Suppressor macrophage (primary cell): ENCODE measurements at places on chromosomes 7 and 10.

DNA sequence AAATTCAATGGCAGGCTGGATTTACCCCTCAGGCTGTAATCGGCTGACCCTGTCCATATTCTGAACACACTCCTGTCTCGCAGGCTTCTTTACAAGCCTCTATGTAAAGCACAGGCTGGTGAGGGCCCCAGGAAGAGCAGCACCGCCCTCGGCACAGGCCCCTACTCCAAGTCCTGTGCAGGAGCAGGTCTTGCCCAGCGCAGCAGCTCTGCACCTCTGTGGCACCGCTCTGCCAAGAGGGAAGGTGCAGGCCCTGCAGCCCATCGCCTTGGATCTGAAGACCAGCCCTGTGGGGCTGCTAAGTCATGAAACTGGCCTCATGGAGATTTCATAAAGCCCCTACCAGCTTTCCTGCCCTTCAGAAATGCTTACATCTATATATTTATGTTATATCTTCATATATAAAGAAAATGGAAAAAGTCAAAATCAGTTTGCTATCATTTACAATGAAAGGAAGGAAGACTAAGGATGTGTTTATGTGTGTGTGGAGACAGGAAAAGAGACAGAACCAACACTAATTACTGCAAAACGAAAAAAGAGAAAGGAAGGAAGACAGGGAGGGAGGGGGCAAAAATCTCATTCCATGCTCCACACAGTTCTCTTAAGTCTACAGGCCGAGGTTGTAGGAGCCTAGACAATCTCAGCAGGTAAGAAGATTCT is 9.6 kb downstream of the TMEM176B start:
- DNase-seq = no peak

DNA sequence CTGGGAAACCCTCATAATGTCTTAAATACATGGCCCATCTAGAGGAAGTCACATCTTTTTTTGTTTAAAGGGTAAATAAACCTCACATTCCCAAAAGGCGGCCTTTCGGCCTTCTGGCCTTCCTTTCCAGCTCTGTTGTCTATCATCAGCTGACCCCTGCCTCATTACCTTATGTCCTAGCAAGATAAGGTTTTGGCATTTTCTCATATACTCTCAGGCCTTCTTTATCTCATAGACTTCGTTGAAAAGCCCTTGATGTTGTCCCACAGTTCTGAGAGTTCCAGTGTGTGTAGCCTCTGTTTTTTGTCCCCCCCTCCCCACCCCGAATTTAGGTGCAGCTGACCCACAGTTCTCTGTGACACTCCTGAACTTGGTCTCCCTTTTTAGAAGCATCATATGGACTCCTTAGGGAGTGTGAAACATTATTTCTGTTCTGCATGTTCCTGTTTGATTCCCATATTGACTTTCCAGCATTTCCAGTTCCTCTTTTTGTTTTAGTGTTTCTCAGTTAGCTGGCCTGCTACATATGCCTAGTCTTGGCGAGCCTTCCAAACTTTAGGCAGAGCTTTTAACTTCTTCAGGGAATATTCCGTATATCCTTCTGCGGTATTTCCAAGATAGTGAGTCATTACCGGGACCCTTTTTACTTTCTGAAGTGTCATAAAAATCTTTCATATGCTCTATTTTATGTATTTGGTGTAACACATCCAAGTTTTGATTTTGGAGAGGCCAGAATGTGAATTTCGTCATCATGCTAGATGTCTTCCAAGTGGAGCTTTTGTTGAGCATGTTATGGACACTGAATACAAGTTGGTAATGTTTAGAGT is 138.5 kb downstream of the LRRC4 start:
- DNase-seq = no peak

- DNase-seq = no peak
Measured at GRCh38 chr10:76136961-76137360, 705.5 kb downstream of the LRMDA start.

GRCh38 chr7:125450749-125451148 is 521.1 kb upstream of the POT1 start:
- no peak for DNase-seq

GRCh38 chr7:115037128-115037802 is 115.4 kb downstream of the MDFIC start:
- no peak for DNase-seq

GRCh38 chr10:122293961-122294380 is 22.9 kb downstream of the BTBD16 start:
- no peak for DNase-seq

- DNase-seq = peak; percentile 94
Measured at GRCh38 chr7:55964261-55965099, at the start of gene NIPSNAP2. NIPSNAP2 (plus strand) TSS chr7:55964585; CDS start chr7:55964610, 25 bp downstream.

GRCh38 chr10:1114315-1114714 is 58.1 kb downstream of the WDR37 start:
- DNase-seq = no peak
